SIG-M5 (cell line): ENCODE measurements at places on chromosomes 7 and 10.

- DNase-seq = no peak
Observed at GRCh38 chr10:79068203-79068561, 584 bp upstream of the ZMIZ1 start.

- no peak for DNase-seq
Observed at GRCh38 chr7:24477398-24478136, 95.7 kb upstream of the PALS2 start.

DNA sequence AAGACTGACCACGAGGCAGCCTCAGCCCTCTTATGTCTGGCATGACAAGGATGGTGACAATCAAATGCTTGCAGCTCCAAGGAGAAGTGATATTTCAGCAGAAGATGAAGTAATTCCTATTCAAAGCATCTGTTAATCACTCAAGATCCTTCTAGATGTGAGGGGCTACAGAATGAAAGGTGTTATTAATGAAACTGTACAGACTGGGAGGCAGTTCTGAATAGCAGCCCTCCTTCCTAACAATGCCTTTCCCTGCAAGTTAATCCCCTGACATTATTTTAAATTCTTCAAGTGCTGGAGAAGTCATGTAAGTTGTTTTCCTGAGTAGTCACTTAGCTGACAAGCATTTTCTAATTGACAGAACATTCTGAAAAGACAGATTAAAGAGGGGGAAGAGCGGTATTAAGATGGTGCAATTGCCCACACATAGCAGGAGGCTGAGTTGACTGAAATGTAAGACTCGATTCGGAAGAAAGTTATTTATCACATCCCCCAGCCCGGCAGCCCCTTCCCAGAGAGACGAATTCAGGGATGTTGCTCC lies 300.8 kb downstream of the GRID1 start:
- DNase-seq = no peak

DNA sequence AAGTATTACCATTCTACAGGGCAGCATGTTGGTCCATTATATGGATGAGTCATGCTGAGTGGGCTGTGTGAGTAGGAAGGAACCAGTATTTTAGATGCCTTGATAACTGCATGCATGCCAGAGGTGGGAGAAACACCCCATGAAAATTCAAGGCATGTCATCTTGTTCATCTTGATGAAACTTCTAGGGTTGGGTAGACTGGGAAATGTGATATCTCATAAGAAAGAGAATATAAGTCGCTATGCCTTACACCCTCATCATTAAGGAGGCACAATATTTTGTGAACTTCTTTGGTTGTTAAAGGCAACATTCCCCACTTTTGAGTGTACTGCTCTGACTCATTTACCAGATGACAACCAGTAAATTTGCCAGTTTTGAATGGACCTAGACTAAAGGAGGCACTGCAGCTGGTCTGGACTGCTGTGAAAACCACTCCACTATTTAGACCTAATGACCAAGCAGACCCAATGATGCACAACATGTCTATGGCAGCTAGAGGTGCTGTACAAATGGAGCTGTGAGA lies 48.0 kb downstream of the ZNF365 start:
- no peak for DNase-seq

DNA sequence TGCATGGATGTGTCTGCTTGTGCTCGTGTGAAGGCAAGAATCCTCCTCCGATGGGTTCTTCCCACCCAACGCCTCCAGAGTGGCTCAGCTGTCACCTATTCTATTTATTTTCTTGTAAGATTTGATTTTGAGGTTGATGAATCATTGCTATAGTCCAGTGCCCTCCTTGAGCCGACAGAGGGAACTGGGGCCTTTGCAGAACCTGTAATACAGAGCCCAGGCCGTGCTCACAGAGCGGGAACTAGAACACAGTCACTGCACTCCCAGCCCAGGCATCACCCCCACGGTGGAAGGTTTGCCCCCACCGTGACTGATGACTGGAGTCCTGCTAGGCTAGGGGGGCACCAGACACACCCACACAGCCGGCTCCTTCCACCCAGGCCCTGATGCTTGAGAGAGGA lies 2.0 kb downstream of the RARRES2 start:
- DNase-seq = no peak

DNA sequence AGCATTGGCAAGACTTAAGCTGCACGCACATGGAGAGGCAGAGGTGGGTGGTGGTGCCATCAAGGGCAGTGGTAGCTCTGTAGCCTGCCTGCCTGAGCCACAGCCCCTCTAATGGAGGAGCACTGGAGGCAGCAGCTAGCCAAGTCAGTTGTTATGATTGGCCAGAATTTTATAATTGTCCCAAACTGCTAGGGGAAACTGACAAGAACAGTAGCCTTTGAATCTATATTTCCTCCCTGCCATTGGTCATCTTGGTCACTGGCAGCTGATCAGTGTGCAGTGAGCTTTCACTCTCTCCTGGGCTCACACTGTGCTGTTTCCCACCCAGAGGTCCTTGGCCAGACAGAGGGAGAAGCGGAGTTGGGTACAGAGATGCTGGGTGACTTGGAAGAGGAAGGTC lies 9.6 kb upstream of the ZNF783 start:
- no peak for DNase-seq

DNA sequence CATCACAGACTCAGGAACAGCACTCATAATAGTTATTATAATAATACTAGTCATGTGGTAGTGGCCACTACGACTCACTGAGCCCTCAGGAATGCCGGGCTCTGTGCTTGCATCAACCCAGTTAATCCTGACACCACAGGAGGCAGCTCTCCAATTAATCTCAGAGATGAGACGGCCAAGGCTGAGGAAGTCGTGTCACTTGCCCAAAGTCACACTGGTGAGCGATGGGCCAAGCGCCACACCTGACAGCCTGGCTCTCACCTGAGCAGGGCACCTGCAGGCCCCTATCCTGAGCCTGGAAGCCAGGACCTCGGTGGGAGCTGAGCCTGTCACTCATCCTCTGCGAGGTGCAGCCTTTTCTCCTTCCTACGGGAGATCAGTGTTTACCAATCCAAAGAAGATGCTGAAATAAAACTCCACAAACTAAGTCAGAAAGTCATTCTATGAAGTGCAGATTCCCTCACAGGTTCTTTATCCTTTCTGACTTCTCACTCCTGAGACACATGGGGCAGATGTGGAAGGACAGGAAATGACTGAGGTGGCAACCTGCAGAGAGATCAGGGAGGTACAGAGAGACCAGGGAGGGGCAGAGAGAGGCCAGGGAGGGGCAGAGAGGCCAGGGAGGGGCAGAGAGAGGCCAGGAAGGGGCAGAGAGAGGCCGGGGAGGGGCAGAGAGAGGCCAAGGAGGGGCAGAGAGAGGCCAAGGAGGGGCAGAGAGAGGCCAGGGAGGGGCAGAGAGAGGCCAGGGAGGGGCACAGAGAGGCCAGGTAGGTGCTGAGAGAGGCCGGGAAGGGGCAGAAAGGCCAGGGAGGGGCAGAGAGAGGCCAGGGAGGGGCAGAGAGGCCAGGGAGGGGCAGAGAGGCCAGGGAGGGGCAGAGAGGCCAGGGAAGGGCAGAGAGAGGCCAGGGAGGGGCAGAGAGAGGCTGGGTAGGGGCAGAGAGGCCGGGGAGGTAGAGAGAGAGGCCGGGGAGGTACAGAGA lies 38.5 kb downstream of the VIPR2 start:
- no peak for DNase-seq

DNA sequence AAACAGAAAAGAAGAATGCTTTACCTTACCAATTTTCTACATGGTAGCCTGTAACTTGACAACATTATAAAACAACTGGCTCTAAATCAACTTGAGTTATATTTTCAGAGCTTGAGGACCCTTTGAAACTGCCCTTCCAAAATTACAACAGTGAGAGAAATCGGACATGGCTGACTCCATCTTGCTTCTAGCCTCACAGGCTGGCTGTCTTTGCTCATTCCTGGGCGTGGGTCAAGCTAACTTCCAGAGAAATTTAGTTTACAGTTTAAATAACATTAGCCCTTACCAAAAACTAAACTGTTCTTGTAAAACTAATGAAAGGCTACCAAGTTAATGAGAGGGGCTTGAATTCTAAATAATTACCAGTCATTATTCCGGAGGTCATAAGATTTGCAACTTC lies 183.4 kb downstream of the AKR1D1 start:
- no peak for DNase-seq

- DNase-seq = no peak
Observed at GRCh38 chr7:2193575-2194305, 39.0 kb downstream of the MAD1L1 start.

GRCh38 chr10:8817299-8817698 lies 762.8 kb downstream of the GATA3 start:
- DNase-seq = no peak

- no peak for DNase-seq
Observed at GRCh38 chr10:11042357-11042756, 24.7 kb downstream of the CELF2 start.

- no peak for DNase-seq
Observed at GRCh38 chr7:85001495-85002345, 185.1 kb downstream of the SEMA3D start.

- peak; percentile 92 for DNase-seq
Observed at GRCh38 chr7:50266635-50267386, 37.7 kb upstream of the IKZF1 start.

- DNase-seq = no peak
Observed at GRCh38 chr7:151818674-151819519, 58.0 kb downstream of the PRKAG2 start.

DNA sequence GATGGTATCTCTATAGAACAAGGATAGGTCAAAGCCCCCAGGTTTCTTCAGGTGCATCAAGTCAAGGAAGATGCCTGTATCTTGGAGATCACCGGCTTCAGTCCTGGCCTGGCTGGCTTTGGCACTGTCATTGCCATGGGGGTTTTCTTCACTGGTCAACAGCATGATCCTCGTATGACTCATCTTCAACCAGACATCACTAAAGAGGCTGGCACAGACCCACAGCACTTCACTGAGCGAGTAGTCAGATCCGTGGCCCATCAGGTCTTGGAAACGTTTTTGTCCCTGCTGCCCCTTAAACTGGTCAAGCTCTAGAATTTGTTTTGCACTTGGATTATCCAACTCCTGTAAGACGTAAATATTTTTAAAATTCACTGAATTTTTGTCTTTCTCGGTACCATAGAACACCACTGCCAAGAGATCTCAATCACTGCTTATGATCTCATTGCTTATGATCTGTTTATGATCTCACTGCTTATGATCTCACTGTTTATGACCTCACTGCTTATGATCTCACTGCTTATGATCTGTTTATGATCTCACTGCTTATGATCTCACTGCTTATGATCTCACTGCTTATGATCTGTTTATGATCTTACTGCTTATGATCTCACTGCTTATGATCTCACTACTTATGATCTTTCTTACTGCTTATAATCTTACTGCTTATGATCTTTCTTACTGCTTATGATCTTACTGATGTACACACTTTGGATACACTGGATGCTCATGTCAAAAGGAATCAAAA lies 135.2 kb downstream of the CYP26A1 start:
- no peak for DNase-seq

DNA sequence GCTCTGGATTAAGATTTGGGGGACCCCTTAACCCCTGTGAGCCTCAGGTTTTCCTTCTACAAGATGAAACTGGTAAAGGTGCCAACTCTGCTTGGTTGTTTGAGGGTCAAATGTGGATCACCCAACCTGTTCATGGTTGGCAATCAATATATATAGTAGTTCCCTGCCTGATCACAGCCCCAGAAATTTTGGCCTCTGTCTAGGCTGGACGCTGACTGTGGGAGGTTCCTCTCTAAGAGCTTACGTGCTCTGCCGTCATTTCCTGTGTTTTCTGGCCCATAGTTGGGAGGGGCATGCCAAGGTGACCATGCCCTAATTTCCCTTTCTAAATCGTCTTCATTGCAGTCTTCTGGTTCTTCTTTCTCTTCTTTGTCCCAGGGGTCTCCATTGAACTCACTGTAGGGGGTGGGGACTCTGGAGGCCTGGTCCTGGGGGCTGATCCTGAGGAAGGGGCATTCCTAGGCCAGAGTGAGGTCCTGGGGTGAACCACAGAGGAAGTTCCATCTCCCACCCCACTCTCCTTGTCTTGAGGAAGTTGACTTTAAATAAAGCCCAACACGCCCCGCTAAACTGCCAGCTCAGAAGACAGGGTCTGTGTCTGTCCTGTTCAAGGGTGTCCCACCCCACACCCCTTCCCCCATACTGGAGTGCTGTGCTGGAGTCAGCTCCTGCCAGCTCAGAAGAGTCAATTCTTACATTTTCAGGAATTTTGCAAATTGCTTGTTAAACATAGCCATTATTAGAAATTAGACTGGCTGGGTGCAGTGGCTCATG lies 98.9 kb upstream of the SDK1 start:
- DNase-seq = no peak

DNA sequence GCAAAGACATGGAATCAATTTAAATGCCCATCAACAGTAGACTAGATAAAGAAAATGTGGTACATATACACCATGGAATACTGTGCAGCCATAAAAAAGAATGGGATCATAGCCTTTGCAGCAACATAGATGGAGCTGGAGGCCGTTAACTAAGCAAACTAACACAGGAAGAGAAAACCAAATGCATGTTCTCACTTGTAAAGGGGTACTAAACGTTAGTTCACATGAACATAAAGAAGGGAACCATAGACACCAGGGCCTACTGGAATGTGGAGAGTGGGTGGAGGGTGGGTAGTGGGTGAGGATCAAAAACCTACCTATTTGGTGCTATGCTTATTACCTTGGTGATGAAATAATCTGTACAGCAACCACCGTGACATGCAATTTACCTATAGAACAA lies 78.4 kb upstream of the GSDME start:
- no peak for DNase-seq

DNA sequence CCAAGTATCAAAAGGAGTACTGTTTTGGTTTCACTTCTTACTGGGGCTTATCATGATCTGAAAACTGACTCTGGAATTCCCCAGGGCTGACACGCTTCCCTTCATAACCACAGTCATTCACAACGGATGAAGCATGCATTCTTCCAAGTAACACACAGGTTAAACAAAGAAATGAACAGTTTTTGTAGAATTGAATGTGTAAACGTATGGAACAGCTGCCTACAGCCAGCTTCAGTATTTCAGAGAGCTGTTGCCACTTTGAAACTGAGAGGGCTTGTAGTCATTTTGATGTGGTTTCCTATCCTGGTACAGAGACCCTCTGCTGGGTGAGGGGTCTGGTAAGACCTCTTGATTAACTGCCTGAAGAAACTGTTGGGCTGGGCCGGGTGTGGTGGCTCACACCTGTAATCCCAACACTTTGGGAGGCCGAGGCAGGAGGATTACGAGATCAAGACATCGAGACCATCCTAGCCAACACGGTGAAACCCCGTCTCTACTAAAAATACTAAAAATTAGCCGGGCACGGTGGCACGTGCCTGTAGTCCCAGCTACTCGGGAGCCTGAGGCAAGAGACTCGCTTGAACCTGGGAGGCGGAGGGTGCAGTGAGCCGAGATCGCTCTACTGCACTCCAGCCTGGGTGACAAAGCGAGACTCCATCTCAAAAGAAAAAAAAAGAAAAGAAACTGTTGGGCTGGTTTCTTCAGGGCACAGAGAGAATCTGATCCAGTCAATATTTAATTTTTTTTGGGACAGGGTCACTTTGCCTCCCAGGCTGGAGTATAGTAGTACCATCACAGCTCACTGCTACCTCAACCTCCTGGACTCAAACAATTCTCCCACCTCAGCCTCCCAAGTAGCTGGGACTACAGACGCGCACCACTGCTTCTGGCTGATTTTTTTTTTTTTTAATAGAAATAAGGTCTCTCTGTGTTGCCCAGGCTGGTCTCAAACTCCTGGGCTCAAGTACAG lies 4.7 kb downstream of the NFE2L3 start:
- no peak for DNase-seq

GRCh38 chr7:155053002-155053401 lies 17.1 kb upstream of the HTR5A start:
- no peak for DNase-seq
